ENCODE measurements at places on chromosomes 7 and 10.

DNA sequence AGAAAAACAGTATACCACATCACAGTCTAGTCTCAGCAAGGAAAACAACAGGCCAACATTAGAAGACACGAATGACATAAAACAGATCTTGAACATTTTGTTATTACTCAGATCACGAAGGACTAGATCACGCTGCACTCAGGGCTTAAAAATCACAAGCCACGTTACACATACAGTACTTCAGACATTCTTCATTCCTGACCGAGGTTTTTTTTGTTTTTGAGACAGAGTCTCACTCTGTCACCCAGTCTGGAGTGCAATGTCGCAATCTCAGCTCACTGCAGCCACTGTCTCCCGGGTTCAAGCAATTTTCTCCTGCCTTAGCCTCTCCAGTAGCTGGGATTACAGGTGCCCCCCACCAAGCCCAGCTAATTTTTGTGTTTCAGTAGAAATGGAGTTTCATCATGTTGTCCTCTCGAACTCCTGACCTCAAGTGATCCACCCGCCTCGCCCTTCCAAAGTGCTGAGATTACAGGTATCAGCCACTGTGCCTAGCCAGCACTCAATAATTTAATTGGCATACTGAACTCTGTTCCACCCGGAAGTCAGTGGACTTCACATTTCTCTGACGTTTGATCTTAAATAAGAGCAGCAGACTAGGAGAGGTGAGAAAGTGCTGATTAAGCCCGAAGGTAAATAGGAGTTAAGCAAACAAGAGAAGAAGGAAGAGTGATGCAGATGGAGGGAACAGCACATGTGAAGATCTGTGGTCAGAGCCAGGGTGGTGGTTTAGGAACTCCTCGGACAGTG lies 3.5 kb downstream of the AIMP2 start:
- no peak for DNase-seq

- no peak for DNase-seq
These were observed 207.1 kb downstream of the KCNMA1 start for GRCh38 chr10:77430530-77430929.

- DNase-seq: no peak
These were observed 16.5 kb upstream of the ANTXRL start for GRCh38 chr10:46270086-46270811.

DNA sequence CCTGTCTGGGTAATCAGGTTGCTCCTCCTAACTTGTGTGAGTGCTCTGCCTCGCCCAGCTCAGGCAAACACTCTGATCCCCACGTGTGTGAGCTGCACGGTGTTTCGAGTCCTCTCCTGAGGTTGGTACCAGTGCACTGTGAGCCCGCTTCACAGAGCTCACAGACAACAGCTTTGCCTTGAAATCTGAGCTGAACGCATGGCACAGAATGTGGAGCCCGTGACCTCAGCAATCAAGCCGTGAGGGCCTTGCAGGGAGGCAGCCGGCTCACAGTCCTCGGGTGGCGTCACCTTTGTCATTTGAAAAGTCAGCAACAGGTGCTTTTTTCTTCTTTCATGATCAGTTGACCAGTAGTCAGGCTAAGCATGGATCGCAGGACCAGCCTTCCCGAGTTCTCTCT lies 60.2 kb upstream of the ADGRA1 start:
- no peak for DNase-seq

DNA sequence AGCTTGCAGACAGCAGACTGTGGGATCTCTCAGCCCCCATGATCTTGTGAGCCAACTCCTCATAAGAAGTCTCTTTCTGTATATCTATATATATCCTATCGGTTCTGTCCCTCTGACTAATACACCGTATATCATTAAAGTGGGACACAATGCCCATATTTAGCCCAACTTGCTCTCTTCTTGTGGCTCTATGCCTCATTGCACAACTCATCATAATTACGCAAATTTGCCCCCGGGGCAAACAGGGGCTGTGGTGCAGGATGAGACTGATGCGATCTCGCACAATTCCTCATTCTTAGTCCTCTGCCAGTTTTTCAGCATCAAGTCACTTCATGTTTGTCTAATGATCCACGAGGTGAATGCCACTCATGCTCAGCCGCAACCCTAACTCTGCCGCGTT lies 183.2 kb downstream of the PRPF18 start:
- no peak for DNase-seq

GRCh38 chr7:91894781-91895480 lies 14.4 kb upstream of the MTERF1 start:
- no peak for DNase-seq

DNA sequence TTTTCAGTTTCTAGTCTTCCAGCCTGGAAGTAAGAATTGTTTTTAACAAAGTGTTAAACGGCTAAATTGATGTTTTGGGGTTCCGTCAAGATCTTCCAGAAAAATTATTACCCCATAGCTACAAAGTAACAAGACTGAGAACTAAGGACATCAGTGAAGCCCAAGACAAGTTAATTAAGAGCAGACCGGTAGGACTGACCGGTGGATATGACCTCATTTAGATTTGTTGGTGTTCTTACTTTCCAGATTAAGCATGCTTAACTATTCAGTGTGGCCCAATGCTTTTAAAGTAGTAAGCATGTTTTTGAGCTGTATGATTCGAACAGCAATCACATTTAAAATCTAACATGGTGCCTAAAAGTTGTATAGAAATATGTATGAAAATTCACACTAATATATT lies 73.1 kb upstream of the RPA3 start:
- DNase-seq: no peak

- peak; percentile 49 for DNase-seq
These were observed 220.1 kb downstream of the TNS3 start for GRCh38 chr7:47361746-47362215.

DNA sequence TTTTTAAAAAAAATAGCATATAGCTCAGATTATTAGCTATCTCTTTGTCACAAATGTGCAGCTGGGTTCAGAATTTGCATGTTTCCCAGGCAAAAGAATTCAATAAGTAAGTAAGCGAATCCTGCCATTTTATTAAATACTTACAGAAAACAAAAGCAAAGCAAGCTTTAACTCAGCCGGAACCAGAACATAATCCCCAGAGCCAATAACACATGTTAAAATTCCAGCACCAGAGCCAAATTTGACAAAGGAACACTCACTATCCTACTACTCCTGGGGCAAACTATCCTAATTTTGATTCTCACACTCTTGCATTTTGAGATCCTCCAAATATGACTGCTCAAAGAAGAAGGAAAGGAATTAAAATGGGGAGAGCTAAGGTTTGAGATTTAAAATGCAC lies 32.6 kb downstream of the LRRTM3 start:
- no peak for DNase-seq

GRCh38 chr10:108450280-108450679 lies 1285.8 kb upstream of the SORCS1 start:
- no peak for DNase-seq

DNA sequence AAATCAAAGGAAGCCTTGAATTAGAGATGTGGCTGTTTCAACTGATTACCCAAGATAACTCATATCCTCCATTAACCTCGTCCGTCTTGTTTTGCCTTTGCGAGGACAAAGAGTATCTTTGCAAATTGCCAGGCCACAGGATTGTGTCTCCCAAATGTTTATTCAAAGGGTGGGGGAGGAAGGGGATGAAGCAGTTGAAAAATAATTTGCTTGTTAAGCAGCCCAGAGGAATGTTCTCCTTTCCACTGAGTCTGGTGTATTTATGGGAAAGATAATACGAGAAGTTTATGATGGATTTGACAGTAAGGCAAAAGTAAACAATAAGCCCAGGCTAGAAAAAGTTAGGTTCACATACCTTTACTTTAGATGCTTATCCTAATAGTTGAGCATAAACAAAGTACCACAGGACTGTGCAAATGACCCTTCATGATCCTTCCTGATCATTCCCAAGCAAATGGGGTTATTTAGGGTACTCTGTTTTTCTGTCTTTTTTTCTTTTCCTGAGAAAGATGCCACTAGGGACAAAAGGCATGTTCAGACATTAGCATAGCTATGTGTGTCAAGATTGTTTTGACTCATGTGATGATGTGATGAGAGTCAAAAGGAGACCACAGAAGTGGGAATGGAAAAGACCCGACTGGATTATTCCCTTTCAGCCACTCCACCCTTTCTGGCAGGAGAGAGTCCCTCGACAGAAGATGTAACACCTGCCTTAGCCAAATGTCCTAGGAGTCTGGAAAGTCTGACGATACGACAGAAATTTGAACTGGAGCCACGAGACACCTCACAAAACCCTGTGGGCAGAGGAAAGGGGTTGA lies 243.0 kb upstream of the GLI3 start:
- DNase-seq: no peak

GRCh38 chr10:49610458-49611165 lies 502 bp downstream of the SLC18A3 start:
- DNase-seq: no peak

DNA sequence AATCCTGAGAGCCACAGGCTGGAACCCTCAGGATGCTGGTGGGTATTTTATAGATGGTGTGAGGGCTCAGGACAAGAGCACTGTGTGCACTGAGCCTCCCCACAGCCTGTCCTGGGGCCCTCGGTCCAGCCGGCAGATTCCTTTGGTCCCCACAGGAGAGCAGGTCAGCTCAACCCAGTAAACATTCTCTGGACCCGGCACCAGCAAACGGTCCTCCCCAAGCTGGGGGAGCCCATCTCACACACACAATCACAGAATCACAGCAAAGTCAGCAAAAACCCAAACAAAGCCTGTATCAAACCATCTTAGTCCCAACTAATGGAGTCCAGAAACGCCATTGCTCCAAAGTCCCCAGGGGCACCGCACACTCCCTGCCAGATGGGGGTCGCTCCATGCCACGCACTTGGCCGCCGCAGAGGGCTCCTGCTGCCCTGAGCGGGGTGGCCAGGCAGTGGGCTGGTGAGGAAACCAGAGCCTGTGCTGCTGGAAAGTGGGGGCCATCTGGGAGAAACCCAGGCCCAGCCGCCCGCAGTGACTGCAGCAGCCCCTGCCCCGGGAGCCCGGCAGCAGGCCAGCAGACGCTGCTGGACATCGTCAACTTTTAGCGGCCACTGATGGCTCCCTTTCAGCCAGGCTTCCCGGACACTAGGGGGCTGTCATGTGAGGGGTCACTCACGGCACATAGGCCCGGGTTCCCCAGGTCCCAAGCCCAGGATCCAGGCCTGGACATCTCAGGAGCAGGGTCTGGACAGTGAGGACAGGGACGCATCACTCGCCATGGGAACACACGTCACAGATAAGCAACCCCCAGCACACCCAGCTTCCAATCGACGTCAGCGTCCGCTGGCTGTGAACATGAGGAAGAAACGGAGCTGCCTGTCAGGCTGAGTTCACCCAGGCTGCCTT lies 52.6 kb downstream of the DPYSL4 start:
- DNase-seq: no peak

DNA sequence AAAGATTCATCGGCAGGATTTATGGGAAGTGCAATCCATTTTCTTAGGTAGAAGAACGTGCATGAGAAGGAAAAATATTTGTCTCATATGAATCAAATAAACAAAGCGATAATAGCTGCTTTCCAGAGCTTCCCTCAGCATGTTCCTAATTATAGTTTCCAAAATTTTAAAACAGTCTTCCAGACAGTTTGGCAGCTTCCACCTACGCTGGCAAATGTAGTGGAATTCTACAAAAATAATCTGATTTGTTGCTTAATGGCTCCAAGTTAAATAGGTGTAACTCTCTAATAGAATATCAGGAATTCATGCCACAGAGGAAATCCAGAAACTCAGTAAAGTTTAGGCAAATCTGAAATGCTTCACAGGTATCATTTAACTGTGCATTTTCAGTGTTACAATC lies 23.3 kb upstream of the AGBL3 start:
- DNase-seq: no peak

- DNase-seq: peak; percentile 63
These were observed 50.2 kb downstream of the CXCL12 start for GRCh38 chr10:44334621-44335184.

GRCh38 chr10:7797582-7797981 lies 9.6 kb downstream of the ATP5F1C start:
- DNase-seq: peak; percentile 65

- no peak for DNase-seq
These were observed 141.3 kb downstream of the IDE start for GRCh38 chr10:92432596-92432995.

GRCh38 chr7:150949564-150949963 lies 28.6 kb downstream of the KCNH2 start:
- DNase-seq: no peak

- no peak for DNase-seq
These were observed 5.1 kb downstream of the EVX1 start for GRCh38 chr7:27247452-27248426.

DNA sequence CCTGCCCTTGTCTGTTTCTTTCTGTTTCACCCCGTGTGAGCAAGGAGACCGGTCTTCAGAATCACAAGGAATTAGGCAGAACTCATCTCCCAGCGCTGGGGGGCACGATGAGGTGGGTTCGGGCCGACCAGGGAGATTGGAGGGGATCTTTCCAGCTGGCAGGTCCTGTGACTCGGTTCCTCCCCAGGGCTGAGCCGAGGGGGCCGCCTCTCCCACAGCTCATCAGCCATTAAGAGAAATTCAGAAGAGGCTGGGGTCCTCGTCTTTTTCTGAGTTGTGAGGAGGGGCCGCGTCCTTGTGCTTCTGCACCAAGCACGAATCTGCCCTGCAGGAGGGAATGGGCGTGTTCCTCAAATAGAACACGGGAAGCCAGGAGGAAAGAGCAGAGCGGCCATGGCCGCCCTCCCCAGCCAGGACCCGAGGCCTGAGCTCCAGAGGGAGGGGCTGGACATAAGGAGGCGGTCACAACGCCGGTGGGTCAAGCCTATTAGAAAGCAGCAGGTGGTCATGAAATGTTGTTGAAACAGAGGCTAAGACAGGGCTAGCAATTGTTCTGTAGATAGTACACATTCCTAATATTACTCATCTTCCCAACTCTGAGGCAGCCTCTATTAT lies 125.3 kb downstream of the ADARB2 start:
- DNase-seq: no peak

DNA sequence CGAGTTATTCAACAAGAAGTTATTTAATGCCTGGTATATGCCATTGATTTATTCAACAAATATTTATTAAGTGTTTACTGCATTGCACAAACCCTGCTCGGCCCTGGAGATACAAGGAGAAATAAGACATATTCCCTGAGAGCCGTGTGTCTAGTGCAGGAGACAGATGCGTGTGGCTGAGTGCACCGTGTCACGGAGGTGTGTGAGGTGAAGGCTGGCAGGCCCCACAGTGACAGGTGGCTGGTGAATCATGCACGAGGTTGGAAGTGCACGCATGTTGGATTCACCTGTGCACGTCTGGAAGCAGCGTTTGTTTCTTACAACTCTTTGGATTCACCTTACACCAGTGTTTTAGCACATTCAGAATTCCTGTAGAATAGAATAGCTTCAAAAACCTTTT lies 136.6 kb upstream of the SHH start:
- DNase-seq: no peak
